COR-L47 (cell line): ENCODE measurements at places on chromosomes 7 and 10.

GRCh38 chr10:31822150-31822549 lies 106.5 kb downstream of the ARHGAP12 start:
- DNase-seq = no peak

DNA sequence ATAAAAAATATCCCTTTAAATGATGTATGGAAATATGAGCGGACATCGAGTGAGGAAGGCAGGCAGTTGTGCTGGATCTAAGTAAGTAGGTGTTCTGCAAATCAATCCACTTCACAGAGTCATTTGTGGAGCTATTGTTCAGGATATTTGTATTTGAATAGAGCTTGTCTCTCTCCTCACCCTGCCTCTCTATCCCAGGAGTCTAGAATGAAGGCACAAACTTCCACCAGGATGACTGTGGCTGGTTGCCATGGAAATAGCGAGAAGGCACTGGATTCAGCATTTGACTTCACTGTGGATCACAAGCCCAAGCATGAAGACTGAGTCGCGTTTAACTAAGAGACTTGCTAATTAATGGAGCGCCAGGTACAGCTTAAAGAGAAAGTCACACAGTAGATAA lies 53.2 kb downstream of the NPY start:
- no peak for DNase-seq

GRCh38 chr10:31792745-31793144 lies 135.9 kb downstream of the ARHGAP12 start:
- no peak for DNase-seq

- DNase-seq = no peak
Measured at GRCh38 chr10:62707810-62708209, 96.7 kb upstream of the ADO start.

GRCh38 chr10:36468620-36469019 lies 656.8 kb upstream of the ANKRD30A start:
- no peak for DNase-seq

DNA sequence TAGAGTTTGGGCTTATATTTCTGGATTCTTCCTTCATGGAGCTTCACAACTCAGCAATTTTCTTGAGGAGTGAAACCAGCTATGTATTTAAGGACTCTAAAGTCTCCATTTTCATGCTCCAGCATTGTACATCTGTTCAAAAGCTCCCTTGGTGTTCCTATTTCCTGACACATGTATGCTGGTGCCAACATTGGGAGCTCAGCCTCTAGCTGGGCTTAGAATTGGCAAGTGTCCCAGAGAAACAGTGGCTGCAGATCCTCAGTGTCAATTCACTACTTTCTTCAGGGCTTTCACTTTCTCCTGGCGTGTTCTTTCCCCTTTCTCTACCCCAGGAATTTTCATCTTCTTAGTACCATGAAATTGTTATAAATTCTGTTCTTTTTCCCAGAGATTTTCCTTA lies 103.1 kb downstream of the ZNF467 start:
- DNase-seq = peak; percentile 28

- DNase-seq = peak; percentile 31
Measured at GRCh38 chr7:115585015-115585718, 445.4 kb downstream of the TFEC start.

- DNase-seq = no peak
Measured at GRCh38 chr7:75866114-75866488, 12.7 kb upstream of the RHBDD2 start.

GRCh38 chr10:124649214-124649613 lies 95.0 kb downstream of the FAM53B start:
- no peak for DNase-seq

DNA sequence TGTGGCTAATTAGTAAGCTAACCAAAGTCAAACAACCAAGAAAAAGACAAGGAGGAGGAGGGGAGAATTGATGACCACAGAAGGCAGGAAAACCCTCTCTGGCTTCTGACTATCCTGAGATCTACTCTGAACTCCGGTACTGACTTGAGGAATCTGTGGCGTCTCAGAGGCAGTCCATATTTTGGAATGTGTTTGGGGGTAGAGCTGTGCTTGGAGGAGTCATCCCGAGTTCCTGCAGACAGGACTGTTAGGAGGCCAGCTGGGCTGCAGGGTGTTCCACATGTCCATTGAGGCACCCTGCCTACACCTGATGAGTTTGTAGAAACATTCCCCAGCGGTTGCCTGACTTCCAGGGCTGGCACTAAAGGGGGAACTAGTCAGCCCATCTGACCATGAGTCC lies 91.6 kb downstream of the PLCE1 start:
- no peak for DNase-seq

- no peak for DNase-seq
Measured at GRCh38 chr7:17185690-17186070, 112.8 kb upstream of the AHR start.

DNA sequence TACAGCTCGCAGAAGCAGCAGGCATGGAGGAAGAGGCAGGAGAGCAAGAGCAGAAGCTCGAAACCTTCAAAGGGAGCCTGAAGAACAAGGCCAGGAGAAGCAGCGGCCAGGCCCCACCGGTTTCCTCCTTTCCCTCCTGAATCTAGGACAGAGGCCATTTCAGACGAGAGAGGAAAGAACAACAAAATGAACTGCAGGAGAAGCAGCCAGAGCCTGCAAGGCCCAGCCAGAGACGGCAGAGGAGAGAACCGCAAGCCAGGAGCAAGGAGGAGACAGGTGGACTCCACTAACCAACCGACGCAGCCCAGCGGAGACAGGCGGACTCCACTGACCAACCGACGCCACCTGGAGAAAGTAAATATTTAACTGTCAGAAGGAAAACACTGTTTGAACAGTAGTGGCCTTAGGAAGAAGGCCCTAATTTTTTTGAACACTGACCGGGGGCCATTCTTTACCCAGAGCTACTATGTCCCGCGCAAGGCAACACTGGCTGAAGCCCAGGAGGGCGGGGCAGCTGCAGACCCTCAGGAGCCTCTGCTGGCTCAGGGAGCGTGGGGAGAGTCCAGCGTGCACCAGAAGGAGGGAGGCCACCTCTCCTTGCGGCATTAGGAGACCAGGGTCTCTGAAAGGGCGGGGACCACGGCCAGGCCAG lies 559.2 kb downstream of the PTPRN2 start:
- DNase-seq = peak; percentile 84

GRCh38 chr7:82241356-82241755 lies 202.2 kb downstream of the CACNA2D1 start:
- no peak for DNase-seq

GRCh38 chr7:64946772-64947171 lies 43.7 kb downstream of the ZNF273 start:
- no peak for DNase-seq

DNA sequence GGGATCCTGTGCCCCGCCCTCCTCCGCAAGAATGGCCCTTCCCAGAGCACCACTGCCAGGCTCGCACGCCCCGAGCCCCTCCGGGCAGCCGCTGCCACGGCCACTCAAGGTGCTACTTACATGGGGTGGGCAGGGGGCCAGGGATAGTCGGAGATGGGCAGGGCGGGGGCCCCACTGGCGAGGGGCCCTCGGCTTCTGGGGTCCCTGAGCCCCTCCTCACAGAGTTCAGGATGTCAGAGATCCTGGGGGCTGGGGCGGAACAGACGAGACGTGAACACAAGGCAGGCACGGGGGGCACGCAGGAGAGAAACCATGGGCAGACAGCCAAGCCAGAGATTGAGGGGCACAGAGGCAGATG lies 25.6 kb downstream of the YKT6 start:
- DNase-seq = no peak
